ENCODE measurements at places on chromosomes 2 and 18. TPM values are rescaled to one million over a fixed set of nuclear protein-coding genes. Genes with fewer than 3 reads are reported as not detected.

DNA sequence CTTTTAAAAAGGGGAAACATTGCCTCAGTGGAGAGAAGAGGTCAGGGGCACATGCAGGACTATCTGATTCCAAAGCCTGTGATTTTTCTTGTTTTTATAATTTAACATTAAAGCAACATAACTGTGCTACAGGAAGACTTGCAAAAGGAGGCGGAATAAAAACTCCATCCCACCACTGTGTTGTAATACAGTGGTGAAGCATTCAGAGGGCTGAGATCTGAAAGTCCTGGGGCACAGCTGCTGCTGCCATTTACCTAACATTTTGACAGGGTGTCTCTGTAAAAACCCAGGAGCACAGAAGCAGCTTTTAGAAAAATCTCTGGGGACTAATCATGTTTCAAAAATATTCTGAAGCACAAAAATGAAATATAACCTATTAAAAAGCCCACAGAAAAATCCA is 97.6 kb downstream of the GRB14 start:
- peaks cover 2% of the 10 kb centered on the region for H3K27me3 ChIP-seq
- H3K36me3 ChIP-seq: no peaks in the 10 kb centered on the region
- H3K4me1 ChIP-seq: peaks cover 3% of the 10 kb centered on the region
- H3K4me3 ChIP-seq: no peak overlapping the region
- DNase-seq: no peak
- no peak overlapping the region for H3K27ac ChIP-seq

DNA sequence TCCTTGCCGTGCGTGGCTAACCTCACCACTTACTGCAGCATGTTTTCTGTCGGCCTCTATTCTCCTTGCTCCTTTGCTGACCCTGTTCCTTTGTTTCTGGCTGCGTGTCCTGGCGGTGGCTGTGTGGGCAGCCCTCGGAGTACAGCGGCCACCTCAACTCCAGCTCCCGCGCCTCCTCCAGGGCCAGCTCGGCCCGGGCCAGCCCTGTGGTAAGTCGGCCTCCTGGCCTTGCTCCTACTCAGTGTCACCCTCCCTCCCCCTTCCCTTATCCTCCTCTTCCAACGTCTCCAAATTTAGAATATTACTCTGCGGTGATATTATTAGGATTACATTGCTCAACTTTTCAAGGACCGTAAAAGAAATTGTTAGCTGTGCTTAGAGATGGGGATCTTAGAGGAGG is 59.5 kb upstream of the RBM44 start:
- H3K27me3 ChIP-seq: peaks cover 5% of the 10 kb centered on the region
- peaks cover 18% of the 10 kb centered on the region for H3K36me3 ChIP-seq
- H3K4me1 ChIP-seq: peaks cover 46% of the 10 kb centered on the region
- no peak for DNase-seq
- H3K27ac ChIP-seq: peak overlapping the region; percentile 58
- peak overlapping the region; percentile 39 for H3K4me3 ChIP-seq

GRCh38 chr2:230714136-230714480 is 1.5 kb downstream of the CAB39 start:
- peak overlapping the region; percentile 99 for H3K4me3 ChIP-seq
- peaks cover 24% of the 10 kb centered on the region for H3K27me3 ChIP-seq
- H3K27ac ChIP-seq: peak overlapping the region; percentile 100
- peaks cover 47% of the 10 kb centered on the region for H3K4me1 ChIP-seq
- peak; percentile 10 for DNase-seq
- H3K36me3 ChIP-seq: peaks cover 10% of the 10 kb centered on the region

DNA sequence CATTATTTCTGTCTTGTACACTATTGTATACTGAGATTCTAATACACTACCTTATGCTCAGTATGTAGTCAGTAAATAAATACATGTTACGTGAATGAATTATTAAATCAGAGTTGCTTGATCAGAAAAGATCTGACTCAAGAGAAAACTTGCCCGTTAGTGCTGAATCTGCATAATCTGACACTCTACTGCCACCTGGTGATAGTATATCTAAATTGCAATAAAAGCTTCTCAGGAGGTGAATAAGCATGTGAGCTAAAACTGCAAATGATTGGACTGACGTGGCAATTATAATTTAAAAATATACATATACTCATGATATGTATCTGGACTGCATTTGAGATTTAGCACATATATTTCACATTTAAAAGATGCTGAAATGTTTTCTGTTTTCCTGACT is 70.4 kb downstream of the KIAA1328 start:
- H3K27ac ChIP-seq: no peak overlapping the region
- H3K27me3 ChIP-seq: no peaks in the 10 kb centered on the region
- no peak for DNase-seq
- no peaks in the 10 kb centered on the region for H3K36me3 ChIP-seq
- H3K4me3 ChIP-seq: no peak overlapping the region
- peaks cover 3% of the 10 kb centered on the region for H3K4me1 ChIP-seq

DNA sequence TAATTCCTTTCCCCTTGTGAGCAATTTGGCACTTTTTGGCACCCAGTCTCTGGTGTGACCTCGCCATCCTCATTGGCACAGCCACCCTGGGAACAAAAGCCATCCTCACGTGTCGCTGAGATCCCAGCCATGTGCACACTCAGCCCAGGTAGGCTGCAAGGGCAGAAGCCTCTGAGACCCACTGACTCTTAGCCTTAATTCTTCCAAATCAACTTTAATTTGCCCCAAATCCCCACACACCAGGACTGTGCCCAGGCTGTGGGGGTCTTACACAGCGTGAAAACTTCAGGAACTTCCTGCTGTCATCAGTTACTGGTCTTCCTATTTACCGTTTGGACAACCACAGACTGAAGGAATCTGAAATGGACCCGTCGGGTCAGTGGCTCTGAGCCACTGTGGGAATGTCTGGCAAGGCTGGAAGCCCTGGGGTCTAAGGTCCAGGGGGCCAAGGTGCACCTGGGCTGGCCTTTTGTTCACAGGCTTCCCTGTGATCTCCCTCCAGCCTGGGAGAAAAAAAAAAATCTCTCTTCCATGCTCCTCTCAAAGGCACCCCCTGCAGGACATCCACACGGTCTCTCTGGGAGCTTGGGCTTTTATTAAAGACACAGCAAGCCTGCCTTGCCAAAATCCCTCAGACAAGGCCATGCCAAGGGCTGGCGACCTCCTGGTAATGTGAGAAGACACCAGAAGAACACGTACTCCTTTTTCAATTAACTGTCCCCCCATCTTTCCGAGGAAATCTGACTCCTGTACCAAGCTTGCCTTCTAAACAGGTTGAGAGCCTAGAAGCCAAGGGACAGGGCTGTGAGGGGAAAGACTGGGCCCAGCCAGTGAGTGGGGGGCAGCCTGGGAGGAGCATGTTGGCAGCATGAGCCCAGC is 42.1 kb upstream of the LAPTM4A start:
- no peak overlapping the region for H3K4me3 ChIP-seq
- H3K36me3 ChIP-seq: no peaks in the 10 kb centered on the region
- H3K27ac ChIP-seq: no peak overlapping the region
- peaks cover 5% of the 10 kb centered on the region for H3K27me3 ChIP-seq
- H3K4me1 ChIP-seq: peaks cover 21% of the 10 kb centered on the region
- DNase-seq: peak; percentile 65

GRCh38 chr2:128318776-128319464 is at the start of gene HS6ST1:
Gene HS6ST1 (minus strand): TSS chr2:128318868. CDS start chr2:128318563, 305 bp downstream.
- peaks cover 21% of the 10 kb centered on the region for H3K27me3 ChIP-seq
- DNase-seq: peak; percentile 86
- no peak within 1 kb of the TSS for H3K27ac ChIP-seq

GRCh38 chr18:75221897-75222296 is 11.3 kb downstream of the TSHZ1 start:
- peaks cover 2% of the 10 kb centered on the region for H3K4me1 ChIP-seq
- H3K36me3 ChIP-seq: no peaks in the 10 kb centered on the region
- DNase-seq: no peak
- H3K27ac ChIP-seq: no peak overlapping the region

GRCh38 chr18:46385124-46385523 is 271.9 kb downstream of the LOXHD1 start:
- peaks cover 1% of the 10 kb centered on the region for H3K27me3 ChIP-seq
- DNase-seq: no peak
- H3K4me1 ChIP-seq: peaks cover 11% of the 10 kb centered on the region
- H3K4me3 ChIP-seq: no peak overlapping the region
- no peak overlapping the region for H3K27ac ChIP-seq

DNA sequence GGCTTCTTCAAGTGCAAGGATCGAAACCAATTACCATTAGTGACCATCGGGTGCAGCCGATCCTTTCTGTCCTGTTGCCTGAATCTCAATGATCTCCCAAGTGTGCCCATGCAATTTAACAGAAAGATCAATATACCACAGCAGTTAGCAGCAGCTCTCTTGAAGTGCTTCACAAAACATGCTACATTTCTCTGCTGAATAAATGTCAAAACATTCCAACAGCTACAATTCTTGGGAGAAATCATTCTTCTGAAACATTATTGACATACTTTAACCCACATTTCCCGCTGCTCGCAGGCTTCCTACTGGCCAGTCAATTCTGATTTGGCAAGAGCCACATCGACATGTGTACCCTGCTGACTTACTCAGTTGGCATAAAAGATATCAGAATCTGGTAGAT is 907.7 kb downstream of the TMEM182 start:
- no peak overlapping the region for H3K27ac ChIP-seq
- no peak for DNase-seq
- no peaks in the 10 kb centered on the region for H3K27me3 ChIP-seq
- no peaks in the 10 kb centered on the region for H3K4me1 ChIP-seq

LDLRAD4 gene
- 34.1 TPM for total RNA-seq

GPR39 gene
- total RNA-seq: 0.62 TPM

CNNM3 gene
- total RNA-seq: 14.7 TPM

FAP gene
- total RNA-seq: not detected

SERPINB13 gene
- not detected for total RNA-seq

Measured in endothelial cell (in vitro differentiated cells).